CD4-positive, alpha-beta T cell (primary cell): ENCODE measurements at places on chromosomes 12 and 14.

GRCh38 chr14:51554339-51554920, 97.3 kb upstream of the FRMD6 start:
- no peak for DNase-seq

- no peak for DNase-seq
Observed at GRCh38 chr12:4133636-4134447, 139.7 kb upstream of the CCND2 start.

GRCh38 chr12:129607756-129608155, 296.1 kb downstream of the TMEM132D start:
- DNase-seq, result no peak

- DNase-seq, result no peak
Observed at GRCh38 chr12:131901431-131902331, 7.3 kb downstream of the ULK1 start.

DNA sequence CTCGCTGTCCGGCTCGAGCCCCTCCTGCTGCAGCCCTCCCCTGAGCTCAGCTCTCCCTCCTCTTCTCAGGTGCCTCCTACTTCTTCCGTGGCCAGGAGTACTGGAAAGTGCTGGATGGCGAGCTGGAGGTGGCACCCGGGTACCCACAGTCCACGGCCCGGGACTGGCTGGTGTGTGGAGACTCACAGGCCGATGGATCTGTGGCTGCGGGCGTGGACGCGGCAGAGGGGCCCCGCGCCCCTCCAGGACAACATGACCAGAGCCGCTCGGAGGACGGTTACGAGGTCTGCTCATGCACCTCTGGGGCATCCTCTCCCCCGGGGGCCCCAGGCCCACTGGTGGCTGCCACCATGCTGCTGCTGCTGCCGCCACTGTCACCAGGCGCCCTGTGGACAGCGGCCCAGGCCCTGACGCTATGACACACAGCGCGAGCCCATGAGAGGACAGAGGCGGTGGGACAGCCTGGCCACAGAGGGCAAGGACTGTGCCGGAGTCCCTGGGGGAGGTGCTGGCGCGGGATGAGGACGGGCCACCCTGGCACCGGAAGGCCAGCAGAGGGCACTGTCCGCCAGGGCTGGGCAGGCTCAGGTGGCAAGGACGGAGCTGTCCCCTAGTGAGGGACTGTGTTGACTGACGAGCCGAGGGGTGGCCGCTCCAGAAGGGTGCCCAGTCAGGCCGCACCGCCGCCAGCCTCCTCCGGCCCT, 22.8 kb downstream of the MMP17 start:
- DNase-seq, result peak; percentile 35

GRCh38 chr12:115774148-115774895, 503.2 kb downstream of the MED13L start:
- no peak for DNase-seq

- no peak for DNase-seq
Observed at GRCh38 chr14:94138251-94138650, 8.8 kb upstream of the IFI27L2 start.

GRCh38 chr14:102825307-102826095, 48.3 kb downstream of the TRAF3 start:
- no peak for DNase-seq

GRCh38 chr14:106530031-106530422, 1003.6 kb downstream of the TMEM121 start:
- DNase-seq, result no peak

DNA sequence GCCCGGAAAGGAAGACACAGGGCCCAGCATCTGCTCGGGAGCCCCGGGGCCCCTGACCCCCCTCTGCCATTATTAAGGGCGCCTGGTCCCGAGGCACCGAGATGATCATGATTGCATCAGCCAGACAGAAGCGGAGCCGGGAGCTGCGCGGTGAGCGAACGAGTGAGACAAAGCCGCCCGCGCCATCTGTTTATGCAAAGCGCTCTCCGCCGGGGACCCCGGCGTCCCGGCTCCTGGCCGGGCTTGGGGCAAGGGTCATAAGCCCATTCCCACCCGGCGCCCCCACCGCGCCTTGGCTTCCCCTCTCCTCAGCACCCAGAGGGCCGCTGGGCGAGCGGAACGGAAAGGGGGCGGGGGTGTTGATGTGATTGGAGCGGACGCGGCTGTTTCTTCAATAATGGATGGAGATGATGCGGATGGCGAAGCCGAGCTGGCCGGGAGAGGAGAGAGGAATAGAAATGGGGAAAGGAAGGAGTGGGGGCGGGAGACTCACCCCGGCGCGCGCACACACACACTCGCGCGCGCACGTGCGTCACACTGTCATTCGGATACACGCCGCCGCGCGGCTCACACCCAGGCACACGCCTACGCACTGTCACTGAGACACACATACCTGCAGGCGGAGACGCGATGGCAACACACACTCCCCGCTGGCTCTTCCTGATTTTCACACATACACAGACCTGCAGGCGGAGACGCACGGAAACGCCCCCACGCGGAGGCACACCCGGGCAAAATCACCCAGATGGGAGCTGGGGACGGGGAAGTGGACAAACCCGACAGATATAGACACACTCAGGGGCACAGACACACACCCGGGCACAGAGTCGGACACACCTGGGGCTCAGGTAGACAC, 10.7 kb downstream of the STAC3 start:
- peak; percentile 67 for DNase-seq

GRCh38 chr12:120267736-120268135, 2.2 kb upstream of the PXN start:
- DNase-seq, result no peak

- no peak for DNase-seq
Observed at GRCh38 chr12:45263587-45263986, 47.7 kb downstream of the ANO6 start.

GRCh38 chr12:28104903-28105864, 85.1 kb upstream of the CCDC91 start:
- no peak for DNase-seq

- DNase-seq, result no peak
Observed at GRCh38 chr12:97748298-97748697, 285.7 kb downstream of the RMST start.

DNA sequence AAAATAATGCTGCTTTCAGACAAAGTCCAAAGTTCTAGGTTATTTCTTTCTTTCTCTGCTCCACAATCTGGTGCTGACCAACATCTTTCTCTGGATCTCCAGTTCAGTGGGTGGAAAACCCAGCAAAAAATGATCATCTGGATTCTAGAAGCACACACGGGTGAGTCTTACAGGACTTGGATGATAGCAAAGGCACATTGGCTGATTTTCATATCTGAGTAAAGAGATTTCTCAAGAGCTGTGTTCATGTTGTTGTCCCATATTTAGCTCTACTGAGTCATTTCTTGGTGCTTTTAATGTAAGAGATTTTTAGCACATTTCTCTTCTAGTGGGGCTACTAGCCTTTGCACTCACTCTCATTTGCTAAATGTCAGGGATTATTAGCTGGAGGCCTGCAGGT, 336.7 kb downstream of the GALC start:
- no peak for DNase-seq

DNA sequence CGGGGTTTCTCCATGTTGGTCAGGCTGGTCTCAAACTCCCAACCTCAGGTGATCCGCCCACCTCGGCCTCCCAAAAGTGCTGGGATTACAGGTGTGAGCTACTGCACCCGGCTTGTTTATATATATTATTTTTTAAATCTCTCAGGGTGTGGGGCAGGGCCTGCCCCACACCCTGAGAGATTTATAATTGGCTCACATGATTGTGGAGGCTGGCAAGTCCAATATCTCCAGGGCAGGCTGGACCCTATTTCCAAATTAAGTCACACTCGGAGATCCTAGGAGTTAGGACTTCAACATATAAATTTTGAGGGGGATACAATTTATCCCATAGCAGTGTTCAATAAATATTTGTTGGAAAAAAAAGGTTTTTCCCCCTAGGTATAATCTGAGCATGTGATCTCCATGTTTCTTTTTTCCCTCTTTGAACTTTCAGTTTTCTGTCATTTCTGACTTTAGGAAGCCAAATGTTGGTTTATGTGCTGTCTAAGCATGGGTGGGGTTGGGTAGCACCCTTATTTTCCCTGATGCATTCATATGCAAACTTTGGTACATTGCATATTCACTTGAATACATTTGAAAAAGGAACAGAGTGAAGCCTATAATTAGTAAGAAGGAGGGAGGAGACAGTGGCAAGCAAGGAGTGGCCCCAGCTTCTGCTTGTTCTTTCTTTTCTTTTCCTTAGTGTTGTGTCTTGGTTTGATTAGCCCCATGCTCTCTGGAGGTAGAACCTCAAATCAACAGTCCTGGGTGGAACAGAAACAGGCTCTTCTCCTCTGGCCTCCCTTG, 8.7 kb upstream of the A2ML1 start:
- DNase-seq, result no peak

GRCh38 chr12:66393890-66394289, 91.6 kb downstream of the HELB start:
- DNase-seq, result no peak

DNA sequence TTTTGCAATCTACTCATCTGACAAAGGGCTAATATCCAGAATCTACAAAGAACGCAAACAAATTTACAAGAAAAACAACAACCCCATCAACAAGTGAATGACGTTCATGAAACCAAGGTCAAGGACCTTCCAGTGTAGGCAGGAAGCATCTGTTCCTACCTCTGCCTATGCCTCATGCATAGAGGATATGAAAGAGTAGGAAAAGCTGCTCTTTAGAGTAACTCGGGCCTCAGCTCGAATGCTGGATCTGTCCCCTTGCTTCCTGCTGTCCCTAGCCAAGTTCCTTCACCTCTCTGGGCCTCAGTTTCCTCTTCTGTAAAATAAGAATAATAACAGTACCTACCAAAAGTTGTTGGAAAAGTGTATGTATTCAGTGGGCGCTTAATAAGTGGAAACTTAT, 65.0 kb downstream of the FOXN4 start:
- DNase-seq, result no peak

GRCh38 chr12:70724444-70724843, 87.2 kb upstream of the PTPRB start:
- no peak for DNase-seq

DNA sequence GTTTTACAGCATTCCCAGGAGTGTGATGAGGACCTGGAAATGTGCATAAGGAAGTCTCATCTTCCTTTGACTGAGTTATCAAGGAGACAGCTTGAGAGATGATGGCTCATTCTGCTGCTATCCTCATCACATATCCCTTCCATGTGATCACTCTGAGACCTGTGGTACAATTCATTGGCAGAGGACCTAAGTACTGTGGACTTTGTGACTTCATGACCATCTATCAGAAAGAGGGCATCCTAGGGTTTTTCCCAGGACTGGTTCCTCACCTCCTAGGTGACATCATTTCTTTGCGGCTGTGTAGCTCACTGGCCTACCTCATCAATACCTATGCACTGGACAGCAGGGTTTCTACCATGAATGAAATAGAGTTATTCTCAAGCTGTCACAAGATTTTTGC, 172.1 kb upstream of the PLEKHG7 start:
- DNase-seq, result no peak

DNA sequence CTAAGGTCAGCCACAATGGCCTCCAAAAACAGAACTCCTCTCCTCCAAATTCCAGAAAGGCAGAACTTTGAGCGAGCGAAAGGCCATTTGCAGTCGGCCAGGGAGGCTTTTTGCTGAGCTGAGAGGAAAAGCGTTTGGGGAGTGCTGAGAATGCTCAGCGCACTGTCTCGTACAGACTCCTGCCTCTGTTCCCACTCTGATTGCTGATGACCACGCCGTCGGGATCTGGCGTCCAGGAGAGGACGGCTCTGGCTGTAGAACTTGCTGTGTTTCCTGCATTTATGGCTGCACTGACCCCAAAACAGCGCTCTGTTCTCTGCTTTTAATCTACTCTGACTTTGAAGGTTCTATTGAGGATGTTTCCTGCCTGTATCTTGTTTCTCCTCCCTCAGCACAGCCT, 82.4 kb upstream of the WSCD2 start:
- no peak for DNase-seq

DNA sequence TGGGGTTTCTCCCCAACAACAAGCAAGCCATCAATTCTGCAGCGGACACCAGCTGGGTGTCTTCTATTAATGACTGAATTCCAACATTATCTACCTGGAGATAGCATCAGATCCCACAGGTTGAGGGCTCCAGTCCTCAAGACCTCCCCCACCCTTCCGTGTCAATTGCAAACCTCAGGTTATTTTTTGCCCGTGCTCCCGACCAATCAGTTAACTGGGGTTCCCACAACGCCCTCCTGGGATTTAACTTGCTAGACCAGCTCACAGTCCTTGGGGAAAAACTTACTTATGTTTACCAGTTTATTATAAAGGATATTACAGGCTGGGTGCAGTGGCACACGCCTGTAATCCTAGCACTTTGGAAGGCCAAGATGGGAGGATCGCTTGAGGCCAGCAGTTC, 9.7 kb downstream of the DICER1 start:
- no peak for DNase-seq

- DNase-seq, result no peak
Observed at GRCh38 chr12:3315201-3315661, 175.8 kb upstream of the PRMT8 start.

DNA sequence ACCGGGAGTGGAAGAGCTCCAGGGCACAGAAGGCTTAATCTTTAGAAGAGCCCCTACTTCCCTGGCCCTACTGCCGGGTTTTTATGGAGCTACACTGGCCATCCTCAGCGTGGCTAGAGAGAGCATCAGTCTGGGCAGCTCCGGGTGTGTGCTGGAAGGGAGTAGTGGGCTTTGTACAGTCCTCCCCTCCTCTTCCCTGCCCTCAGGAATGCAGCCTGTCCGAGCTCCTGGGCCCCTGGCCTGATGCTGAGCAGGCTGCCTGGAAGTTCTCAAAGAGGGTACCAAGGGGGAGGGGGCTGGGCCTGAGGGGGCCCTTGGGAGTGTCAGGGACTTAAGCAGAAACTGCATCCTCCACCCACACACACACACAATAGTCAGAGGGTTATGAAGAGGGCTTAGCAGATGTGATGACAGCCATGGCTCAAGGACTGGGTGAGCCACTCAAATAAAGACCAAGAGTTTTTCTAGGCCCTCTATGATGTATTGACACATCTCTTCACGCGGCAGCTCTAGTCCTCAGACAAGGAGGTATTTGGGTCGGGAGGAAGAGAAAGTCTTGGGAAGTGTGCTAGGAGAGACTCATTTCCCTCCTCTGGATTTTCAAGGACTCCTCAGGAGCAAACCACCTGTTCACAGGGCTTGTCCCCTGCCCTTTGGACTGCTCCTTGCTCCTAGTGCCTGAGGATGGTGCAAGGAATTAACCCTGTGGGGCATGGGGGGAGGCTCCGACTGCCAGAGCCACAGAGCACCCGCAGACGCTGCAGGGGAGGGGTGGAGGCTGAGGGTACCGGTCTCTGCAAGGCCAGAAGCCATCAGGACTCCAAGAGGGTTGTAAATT, 16.5 kb upstream of the FIGNL2 start:
- DNase-seq, result no peak

DNA sequence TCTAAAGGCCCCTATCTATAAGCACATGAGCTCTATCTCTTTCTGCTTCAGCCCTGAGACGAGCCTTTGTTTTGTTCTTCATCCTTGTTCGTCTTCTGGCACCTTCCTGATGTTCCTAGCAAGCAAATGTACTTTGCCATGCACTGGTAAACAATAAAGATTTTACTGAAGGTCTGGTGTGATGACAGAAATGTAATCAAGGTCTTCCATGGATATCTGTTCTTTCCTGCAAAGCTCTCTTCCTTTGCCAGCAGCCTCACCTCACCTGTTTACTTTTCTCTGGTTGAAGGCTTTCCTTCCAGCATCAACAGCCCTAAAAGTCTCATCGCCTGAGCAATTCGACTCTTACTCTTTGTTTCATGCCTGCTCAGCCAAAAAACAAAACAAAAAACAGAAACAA, 330.3 kb downstream of the PCNX1 start:
- DNase-seq, result no peak
